ENCODE measurements at places on chromosomes 7 and 10.
A peak's percentile ranks its signal among the peaks of the same experiment; 100 is the strongest.

DNA sequence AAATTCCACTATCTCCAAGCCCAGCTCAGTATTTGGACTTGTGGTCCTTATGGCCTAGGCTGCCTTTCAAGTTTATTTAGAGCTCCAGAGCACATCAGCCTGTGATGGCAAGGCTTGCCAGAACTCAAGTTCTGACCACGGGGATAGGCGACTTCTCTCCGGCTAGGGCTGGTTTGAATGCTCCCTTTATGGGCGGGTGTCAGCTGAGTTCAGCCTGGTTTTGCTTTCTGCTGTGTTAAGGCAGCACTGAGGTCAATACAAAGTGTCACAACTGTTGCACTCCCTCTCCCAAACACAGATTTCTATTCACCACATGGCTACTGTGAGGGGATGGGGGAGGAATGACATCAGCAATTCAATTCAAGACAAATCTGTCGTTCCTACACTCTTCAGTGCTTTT lies 318.1 kb upstream of the MYO3A start:
- DNase-seq = no peak

- no peak for DNase-seq
These were observed 22.8 kb downstream of the ANTXRL start for GRCh38 chr10:46309511-46310142.

GRCh38 chr10:33594475-33594874 lies 260.0 kb upstream of the NRP1 start:
- DNase-seq = no peak

DNA sequence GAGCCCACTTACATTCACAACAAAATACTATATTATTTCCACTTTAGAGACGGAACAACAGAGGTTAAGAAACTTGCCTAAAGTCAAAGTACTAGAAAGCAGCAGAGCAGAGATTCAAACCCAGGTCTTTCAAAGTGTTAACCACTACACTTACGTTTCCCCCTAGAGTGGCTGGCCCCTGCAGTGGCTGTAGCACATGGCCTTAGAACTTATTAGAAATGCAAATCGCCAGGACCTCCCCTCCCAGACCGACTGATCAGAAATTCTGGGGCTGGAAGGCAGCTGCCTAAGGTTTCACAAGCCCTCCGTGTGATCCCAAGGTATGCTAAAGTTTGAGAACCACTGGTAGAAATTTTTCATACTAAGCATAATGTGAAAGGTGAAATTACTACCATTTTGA lies 8.1 kb downstream of the MPP7 start:
- no peak for DNase-seq

GRCh38 chr7:130114374-130114773 lies 44.0 kb downstream of the KLHDC10 start:
- no peak for DNase-seq

DNA sequence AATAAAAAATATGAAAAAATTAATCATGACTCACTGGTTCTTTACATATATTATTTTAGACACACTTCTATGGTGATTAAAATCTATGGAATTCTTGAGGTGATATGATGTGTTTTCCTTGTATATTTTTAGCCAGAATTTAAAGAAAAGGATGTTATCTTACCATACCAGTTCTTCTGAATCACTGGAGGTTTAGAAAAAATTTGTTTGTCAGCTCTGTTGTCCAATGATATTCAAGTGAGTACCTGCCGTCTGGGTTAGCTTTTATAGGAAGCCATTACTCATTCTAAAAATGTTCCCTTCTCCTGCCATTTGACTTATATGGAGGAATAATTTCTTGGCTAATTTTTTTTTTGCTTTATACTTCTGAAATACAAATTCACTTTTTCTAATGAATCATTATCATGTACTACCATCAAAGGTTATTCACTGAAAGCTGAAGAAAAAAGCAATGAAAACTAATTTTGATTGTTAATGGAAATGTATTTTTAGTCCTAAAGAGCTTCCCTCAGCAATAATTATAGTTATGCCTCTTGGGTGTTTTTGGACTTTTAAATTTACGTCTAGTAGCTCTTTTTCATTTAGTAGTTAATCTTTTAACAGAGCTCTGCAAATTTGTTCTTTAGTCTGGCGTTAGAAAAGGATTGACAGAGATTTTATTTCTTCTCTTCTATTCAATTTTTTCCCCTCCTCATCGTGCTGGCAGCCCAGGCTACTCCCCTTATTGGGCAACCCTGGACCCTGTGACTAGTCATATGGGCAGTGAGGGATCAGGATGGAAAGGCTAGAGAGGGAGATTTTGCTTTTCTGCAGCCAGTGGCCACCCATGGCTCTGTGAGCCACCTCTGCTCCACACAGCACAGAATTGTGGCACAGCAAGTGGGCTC lies 434.2 kb downstream of the LRMDA start:
- DNase-seq = no peak

GRCh38 chr10:110425684-110426293 lies 71.9 kb upstream of the DUSP5 start:
- no peak for DNase-seq

- no peak for DNase-seq
These were observed 659.2 kb upstream of the GALNT17 start for GRCh38 chr7:70472601-70473237.

GRCh38 chr10:18238870-18239485 lies 98.8 kb downstream of the CACNB2 start:
- DNase-seq = no peak

GRCh38 chr7:151630851-151631569 lies 111.3 kb upstream of the RHEB start:
- no peak for DNase-seq

GRCh38 chr7:50684011-50684712 lies 98.5 kb downstream of the GRB10 start:
- no peak for DNase-seq

DNA sequence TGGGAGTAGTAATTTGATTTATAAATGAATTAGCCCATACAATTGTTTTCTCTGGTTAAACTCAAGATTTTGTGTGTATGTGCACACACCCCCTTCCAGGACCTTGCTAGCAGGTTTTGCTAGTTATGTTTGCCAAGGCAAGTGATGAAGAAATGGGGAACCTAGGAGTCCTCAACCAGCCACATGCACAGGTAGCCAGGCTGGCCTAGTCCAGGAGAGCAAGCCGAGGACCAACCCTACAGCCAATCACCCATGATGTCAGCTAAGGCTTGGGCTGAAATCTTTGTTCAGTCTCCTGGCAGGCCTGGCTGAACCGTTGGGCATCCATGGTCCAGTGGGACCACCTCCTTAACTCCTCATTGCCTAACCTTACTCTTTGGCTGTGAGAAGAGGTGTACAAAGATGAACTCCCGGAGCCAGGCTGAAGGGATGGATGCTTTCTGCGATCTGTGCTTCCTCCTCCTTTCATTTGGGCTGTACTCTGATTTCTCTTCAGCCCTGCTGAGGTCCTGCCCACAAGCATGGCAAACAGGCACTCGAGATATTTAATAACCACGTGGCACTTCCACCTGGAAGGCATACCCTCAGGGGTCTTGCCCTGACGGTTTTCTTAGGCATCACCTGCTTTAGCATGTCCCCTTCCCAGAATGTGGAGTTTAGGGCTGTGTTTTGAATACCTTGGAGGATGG lies 22.1 kb downstream of the HNRNPA2B1 start:
- no peak for DNase-seq

DNA sequence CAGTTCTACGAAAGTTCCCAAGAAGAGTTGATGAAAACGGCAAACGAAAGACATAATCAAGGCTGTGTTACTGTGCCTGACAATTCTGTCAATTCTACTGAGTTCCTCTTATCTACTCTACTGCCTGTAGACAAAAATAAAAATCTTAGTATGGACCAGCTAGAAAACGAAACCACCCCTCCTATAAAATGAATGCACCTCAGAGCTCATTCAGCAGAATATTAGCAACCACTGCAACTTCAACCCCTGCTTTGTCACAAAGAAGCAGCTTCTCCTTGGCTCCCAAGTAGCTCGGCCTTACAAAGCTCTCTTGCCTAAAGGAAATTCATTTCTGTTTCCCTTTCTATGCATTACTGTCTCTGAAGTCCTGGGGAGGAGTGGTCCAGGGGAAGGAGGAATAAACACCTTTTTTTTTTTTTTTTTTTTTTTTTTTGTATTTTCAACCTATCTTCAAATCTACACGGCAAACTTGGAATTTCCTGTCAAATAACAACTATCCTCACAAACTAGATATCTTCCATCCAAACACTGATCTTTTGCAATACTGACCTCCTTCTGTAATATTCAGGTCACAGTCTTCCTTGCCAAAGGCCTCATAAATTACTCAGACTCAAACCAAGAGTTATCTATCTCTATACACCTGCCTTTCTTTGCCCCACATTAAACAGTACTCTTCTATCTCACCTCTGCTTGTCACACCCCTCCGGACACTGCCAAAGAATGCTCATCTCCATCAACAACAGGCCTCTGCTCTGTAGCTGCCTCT lies 74.3 kb downstream of the GLI3 start:
- DNase-seq = no peak

- DNase-seq = no peak
These were observed 153.1 kb upstream of the SORCS1 start for GRCh38 chr10:107317592-107317991.

DNA sequence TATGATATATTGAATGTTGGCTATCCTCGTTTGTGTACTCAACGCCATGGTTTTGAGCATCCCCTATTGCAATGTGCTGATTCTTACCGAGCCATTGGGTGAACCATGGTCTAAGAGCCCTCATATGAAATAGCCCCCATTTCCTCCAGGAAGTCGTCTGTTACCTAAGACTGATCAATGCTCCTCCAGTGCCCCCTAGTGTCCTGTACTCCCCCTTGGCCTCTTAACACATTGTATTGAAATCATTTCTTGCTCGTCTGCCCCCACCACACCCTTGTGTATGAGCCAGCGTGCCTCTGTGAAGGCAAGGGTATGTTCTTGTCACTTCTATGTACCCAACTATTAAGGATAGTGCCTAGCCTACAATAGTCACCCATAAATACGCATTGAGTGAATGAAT lies 11.2 kb upstream of the SLC35B4 start:
- peak; percentile 61 for DNase-seq

DNA sequence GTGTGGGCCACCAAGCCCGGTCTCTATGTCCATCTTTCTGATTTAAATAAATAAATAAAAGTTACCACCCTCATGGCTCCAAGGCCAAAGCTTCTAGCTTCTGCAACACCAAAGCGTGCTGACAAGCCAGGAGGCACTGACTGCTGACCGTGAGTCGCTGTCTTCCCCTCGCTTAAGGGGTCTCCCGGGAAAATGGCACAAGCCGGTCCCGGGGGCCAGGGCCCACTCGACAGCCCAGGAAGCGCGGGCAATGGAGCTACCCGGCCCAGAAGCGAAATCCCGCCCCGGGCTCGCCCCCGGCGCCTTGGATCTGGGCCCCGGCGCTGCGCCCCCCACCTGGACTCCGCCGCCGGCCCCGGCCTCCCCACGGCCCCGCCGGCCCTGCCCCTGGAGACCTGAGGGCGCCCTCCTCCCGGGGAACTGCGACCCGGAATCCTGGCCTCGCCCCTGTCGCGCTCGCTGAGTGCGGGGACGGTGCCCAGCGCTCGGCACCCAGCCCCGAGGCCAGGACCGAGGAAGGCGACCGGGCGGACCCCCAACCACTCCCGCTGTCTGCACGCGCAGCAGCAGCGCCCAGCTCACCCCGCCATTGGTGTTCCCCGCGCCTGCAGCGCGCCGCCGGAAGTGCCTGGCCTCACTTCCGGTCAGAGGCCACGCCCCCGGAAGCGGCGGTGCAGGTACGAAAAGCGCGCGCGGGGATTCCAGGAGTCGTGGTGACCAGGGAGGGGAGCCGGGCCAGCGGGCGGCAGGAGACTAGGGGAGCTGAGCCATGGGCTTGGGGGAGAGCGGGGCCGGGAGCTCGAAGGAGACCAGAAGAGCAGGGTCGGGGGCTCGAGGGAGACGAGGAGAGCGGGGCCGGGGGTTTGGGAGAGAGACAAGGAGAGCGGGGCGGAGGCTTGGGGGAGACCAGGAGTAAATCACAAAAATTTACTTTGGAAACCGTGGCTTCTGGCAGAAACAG lies at the start of the genes MRM2 and NUDT1:
Gene MRM2, minus strand, starts transcription at position 626 of the 961 bp plus-strand sequence. Its CDS starts 36 bp downstream, at position 590.
Gene NUDT1, plus strand, starts transcription at position 647 of the 961 bp plus-strand sequence. CDS start 2,349 bp downstream, outside the sequence.
- peak; percentile 92 for DNase-seq

DNA sequence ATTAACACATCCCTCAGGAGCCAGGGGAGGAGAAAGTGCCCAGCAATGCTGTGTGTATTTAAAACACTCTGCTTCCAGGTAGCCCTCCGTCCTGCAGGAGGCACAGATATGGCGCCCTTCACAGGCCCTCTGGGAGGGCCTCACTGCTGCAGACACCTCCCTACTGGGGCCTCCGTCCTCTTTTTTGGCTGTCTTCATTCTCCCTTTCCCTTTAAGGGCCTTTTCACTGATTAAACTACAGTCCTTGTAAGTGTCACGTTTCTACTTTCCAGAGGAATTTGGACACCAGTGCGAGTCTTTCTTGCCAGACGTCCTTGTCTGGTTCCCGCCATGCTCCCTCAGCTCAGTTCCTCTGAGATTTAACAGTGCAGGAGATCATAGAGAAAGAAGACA lies 39.7 kb upstream of the MKRN1 start:
- DNase-seq = no peak

GRCh38 chr10:11789956-11790355 lies 33.2 kb upstream of the PROSER2 start:
- DNase-seq = no peak

DNA sequence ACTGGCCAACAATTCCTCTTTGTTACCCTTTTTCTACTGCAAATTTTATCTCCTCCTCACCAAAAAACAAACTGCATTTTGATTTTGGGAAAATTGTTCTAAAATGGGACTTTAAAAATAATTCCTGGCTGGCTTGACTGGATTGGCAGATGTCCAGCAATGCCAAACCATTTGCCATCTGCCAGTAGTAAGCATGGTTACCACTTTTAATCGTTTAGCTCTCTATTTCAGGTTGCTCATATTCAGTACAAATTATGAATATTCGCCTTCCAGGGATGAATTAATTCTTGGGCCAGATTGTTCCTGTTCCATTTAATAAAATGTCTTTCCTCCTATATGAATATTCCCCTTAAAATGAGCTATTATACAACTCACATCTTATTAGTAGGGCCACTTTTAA lies 35.7 kb downstream of the SMNDC1 start:
- no peak for DNase-seq

GRCh38 chr7:38122501-38122900 lies 55.5 kb upstream of the STARD3NL start:
- DNase-seq = no peak

- DNase-seq = no peak
These were observed 209.2 kb upstream of the FAM3C start for GRCh38 chr7:121605317-121605680.

DNA sequence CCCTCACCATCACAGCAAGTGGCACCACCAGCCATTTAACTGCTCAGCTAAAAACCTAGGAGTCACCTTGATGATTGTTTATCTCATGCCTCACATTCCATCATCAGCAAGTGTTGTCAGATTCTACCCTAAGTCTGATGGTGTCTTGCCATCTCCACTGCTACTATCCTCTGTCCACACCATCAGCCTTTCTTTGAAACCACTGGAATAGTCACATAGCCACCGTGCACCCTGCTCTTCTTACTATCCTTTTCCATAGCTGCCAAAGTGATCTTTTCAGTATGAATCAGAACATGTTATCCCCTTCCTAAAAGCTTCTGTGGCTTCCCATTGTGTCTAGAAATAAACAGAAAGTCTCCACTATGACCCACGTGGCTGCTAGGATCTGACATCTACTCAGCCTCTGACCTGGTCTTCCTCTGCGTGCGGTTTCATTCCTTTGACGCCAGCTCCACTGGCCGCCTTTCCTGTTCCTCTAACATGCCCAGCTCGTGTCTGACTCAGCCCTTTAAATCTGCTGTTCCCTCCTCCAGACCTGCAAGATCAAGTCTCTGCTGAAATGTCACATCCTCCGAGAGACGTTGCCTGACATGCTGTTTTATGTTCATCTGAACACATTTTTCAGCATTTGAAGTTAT lies 16.5 kb upstream of the CHN2 start:
- DNase-seq = no peak

All from H1 (cell line).